ENCODE measurements at places on chromosomes 2 and 18. TPM values are rescaled to one million over a fixed set of nuclear protein-coding genes. Genes with fewer than 3 reads are reported as not detected.

ACADL gene
- not detected for polyA plus RNA-seq

WDR43 gene
- polyA plus RNA-seq = 28.5 TPM

PSMA8 gene
- not detected for polyA plus RNA-seq

GCG gene
- not detected for polyA plus RNA-seq

TET3 gene
- polyA plus RNA-seq = 1.3 TPM

SLC11A1 gene
- 0.16 TPM for polyA plus RNA-seq

UGT1A3 gene
- not detected for polyA plus RNA-seq

DNA sequence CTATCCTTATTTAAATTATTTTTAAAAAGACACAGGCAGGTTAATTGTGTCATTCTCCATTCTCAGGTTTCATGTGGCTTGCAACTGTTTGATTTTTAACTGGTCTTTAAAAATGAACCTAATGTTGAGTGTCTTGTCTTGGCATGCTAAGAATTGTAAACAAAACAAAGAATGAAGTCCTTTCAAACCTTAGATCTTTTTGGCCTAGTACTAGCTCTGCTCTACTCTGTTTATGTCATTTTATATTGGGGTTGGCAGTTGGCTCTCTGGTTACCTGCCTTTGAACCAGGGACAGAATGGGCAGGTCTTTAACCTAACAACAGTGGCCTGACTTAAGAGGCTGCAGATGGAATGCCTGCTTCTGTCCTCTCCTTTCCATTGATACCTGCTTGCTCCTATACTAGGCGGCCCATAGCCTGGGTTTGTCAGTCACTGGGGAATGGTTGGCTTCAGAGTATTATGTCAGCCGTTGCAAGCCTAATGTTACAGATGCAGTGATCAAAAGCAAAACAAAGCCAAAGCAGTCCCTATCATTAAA is 85.5 kb downstream of the MTA3 start:
- DNase-seq = no peak

DNA sequence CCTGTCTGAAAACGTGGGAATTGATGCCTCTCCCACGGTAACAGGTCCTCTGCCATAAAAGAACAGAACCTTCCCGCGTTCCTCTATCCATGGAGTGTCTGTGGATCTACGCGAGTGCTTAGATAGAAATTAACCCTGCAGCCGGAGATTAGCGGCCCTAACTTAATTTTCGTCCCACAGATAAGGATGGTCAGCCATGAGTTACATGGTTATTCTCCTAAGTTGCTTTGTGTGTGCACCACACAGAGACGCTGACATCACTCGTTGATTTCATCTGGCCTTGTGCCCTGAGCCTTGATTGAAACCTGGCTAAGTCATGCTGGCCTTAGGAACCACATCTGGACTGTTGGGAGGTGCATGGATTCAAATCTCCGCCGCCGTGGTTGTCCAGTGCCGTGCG is 132.1 kb downstream of the GBX2 start:
- DNase-seq = no peak

- peak; percentile 23 for DNase-seq
These were observed 116.3 kb downstream of the ZNF532 start for GRCh38 chr18:58980991-58981390.

GRCh38 chr2:175864137-175864850 is 137.8 kb downstream of the LNPK start:
- DNase-seq = no peak

- no peak for DNase-seq
These were observed 223.7 kb downstream of the LOXHD1 start for GRCh38 chr18:46433121-46433826.

DNA sequence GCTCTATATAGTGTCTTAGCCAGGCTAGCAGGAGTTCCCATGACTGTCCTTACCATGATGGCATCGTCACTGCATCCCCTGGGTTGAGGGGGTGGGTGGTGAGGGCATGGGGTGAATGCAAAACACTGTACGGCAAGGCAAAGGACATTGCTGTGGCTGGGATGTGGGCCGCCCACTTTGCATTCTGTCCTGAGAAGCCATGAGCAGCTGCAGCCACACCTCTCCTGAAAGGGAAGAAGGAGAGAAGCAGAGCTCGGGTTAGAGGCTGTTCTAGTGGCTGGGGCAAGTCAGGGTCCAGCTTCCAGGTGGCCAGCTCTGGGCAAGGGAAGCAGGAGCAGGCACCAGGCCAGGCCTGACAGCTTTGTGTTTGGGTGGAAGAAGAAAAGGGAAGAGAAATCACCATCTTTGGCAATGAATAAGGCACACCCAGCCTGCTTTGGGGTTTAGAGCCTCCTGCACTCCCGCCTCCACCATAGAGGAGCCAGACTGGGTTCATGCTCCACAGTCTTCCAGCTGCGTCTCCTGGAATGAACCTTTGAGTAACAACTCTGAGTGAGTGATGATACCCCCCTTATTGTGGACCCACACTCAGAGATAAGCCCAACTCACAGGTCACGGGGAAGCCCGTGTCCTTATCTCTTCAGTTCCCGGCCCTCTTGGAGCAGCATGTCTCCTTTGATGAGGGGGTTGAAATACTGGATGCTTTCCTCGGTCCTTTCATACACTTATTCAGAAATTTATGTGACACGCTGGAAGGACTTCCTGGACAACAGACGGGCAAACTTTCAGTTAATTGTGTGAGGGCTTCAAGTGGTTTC is 63.4 kb downstream of the INPP4A start:
- DNase-seq = no peak

- no peak for DNase-seq
These were observed 48.7 kb upstream of the ZNF385B start for GRCh38 chr2:179909845-179910734.

DNA sequence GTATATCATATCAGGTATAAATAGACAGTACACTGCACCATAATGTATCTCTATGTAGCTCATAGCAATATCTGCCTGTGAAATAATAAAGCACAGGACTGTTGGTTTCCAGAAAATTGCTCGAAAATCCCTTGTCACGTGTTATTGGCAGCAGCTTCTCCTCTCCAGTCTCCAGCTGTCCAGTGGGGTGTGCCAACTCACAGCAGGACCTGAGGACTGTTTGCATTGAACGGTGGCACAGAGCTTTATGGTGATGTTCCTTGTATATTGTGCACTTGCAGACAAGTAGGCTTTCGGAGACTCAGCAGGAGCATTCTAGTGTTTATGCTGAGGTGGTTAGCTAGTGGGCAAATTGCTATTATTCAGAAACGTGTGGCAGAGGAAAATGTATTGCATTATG is 182.2 kb upstream of the ATP5MC3 start:
- no peak for DNase-seq

GRCh38 chr18:2723207-2723606 is 67.7 kb downstream of the SMCHD1 start:
- DNase-seq = peak; percentile 4

GRCh38 chr2:70089983-70090525 is 2.8 kb downstream of the PCBP1 start:
- peak; percentile 30 for DNase-seq

- no peak for DNase-seq
These were observed 31.4 kb upstream of the CD226 start for GRCh38 chr18:69978732-69979715.

- DNase-seq = no peak
These were observed 215.3 kb upstream of the GULP1 start for GRCh38 chr2:188076149-188077056.

DNA sequence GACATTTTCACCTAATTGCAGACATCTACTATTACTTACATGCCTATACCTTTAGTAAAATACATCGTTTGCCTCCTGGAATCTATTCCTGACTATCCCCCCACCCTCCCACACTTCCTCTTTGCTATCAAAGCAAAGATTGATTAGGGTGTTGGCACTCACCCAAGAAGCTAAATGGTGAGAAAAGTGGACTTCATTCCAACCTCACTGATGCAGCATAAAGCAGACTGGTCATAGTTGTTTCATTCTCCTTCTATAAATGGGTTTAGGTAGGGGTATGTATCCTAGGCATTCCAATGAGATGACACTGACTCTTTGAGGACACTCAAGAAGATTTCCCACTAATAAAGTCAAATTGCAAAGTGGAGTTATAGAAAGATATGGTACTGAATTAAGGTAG is 97.4 kb downstream of the LRP1B start:
- no peak for DNase-seq

DNA sequence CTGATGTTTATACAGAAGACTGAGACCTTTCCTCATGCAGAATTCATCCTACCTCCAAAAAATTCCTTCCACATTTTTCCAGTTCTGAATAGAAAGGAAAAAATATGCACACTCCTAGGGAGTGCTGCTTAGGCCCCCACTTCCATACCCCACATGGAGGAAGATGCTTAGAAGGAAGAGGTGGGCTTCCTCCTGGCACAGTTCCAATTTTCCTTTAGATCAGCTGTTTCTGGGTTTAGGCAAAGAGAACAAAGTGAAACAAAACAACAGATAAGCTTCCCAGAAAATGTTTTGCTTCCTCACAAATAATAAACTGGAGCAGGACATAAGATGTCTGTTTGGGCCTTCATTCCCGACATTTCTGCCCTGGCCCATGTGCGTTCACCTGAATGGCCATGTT is 172.6 kb downstream of the PRPF40A start:
- no peak for DNase-seq
